AG08395 (cell line): ENCODE measurements at places on chromosomes 2 and 18.

DNA sequence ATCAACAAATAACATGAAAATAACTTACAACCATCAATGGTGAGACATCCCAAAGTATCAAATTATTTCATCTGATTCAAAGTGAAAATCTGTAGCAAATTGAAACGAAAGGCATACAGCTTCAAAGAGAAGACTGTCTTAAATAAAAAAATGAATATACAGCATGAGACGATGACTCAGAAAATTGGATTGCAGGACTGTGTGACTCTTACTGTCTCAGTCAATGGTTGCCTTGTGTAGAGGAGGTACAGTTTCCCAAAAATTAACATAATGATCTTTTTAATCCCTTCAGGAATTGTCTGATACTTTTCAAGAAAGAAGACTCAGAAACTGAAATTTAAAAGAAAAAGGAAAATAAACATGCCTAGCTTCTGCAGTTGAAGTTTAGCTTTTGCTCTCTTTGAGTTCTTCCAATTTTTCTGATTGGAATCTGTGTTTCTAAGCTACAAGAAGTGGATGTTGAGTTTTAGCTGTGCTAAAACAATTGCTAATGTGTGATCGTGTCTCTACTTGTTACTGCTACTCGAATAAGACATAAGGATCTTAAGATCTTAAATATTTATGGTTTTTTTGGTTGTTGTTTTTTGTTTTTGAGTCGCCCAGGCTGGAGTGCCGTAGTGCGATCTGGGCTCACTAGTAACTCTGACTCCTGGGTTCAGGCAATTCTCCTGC, 41.1 kb upstream of the EPB41L3 start:
- DNase-seq = peak; percentile 13

DNA sequence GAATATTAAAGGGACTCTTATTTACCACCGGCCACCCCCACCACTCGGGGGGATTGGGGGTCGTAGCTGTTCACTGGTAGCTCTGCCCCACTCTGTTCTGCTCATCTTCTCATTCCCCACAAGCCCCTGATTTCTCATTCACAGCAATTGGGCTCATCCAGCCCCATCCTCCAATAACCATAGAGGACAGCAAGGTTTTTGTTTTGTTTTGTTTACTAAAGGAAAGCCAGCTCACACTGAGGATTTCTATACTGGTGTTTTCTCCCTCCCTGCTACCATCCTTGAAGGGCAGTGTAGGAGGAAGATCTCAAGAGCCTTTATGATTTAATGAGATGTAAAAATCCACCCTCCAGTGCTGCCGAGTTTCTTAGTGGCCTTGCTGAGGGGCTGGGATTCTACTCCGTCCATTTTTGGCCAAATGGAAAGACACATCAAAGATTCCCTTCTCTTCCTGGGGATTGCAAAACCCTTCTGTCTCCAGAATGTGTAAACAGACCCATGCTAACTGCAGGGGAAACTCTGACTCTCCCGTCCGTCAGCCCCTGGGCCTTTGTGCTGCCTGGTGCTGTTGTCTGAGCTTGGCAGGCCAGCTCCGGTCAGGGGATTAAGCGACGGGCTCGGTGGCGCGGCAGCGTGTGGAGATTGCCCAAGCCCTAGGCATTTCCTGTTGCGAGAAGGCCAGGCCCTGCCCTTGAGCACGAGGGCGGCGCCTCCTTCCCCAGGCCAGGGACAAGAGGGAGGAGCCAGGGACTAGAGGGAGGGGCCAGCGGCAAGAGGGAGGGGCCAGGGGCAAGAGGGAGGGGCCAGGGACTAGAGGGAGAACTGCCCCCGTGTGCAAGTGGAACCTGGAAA, 165.0 kb downstream of the ANTXR1 start:
- DNase-seq = peak; percentile 91

- no peak for DNase-seq
Observed at GRCh38 chr18:28039078-28039477, 137.9 kb downstream of the CDH2 start.

DNA sequence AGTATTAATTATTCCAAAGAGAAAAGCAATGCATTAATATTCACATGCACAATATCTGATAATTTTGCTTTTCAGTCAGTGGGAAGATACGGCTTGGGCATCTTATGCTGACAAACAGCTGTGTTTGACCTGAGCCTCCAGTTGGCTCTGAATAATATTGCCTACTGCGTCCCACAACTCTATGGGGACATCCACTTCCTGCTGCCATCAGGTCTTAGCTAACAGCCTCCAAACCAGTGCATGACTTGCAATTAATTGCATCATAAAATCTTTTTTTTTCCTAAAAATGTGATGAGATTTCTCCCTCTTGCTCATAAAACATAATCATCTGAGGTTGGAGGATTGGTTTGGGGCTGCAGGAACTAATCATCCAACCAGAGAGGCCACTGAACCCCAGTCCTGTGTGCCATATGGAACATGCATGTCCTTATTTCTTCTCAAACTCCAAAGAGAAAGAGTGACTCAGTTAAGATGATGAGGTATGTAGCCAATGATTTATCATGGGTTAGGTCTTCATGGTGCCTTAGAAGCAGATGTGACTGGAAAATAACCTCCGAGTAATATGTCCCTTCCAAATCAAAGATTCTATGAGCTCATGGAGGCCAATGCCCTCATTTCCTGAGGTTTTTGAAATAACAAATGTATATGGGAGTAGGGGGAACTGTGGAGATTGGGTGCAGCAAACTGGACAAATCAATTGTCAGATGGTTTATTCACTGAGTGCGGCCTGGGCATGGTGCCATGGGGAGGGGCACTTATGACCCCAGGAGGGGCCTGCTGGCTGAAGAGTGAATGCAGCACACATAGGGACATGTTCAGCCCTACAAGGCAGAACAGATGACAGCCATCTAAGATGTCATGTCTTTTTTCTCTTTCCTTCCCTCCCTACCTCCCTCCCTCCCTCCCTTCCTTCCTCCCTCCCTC, 39.4 kb downstream of the EDAR start:
- DNase-seq = no peak

- DNase-seq = peak; percentile 46
Observed at GRCh38 chr2:105417857-105418436, 19.1 kb upstream of the FHL2 start.

DNA sequence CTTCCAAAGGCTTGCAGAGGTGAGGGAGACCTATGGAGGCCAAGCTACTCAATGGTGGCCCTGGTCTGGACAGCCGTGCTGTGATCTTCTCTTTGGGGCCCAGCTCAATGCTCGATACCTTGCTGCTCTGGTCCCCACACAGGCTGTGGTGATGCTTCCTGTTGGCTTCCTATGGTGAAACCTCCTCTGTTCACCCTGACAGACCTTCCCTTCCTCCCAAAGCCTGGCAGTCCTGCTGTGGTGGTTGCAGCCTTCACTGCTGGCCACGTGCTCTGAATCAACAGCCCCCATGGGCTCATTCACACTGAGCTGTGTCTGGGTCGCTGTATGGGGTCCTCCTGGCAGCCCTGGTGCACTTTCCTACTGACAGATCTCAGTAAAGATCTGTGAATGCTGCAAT, 31.0 kb upstream of the GALR1 start:
- no peak for DNase-seq
